ENCODE measurements at places on chromosomes 12 and 14.
A peak's percentile ranks its signal among the peaks of the same experiment; 100 is the strongest.

DNA sequence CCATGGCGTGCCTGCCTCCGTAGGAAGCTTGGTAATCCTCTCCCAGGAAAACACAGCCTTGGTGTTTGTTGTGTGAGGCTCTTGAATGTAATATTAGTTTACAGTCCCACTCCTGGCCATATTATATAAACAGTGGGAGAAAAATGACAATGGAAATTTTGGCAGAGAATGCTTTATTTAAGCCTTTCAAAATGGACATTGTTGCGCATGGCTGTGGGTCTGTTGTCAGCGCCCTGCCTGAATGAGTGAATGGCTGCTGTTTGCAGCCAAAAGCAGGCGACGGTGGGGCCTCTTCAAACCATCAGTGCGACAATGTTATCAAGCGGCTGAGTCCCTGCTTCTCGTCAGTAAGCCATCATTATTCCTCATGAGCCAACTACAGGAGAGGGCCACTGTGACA, 201.8 kb upstream of the RMST start:
- DNase-seq, result no peak

GRCh38 chr12:14394317-14395073, 29.0 kb downstream of the ATF7IP start:
- no peak for DNase-seq

DNA sequence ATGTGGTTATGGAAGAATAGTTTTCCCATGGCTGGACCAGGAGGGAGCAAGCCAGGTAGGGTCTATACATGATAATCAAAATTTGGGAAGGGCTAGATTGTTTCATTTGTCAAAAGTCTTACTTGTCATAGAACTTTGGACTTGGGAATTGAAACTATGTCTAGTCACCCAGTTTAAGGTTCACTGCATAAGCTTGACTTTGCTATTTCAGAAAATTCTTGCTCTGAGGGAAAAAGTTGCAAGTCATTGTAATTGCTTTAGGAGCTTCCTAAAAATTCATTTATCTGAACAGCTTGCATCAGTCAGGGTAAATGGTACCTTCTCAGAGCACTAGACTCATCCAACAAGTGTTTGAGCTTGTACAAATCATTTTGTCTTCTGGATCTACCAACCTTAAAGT, 1194.7 kb downstream of the GALC start:
- no peak for DNase-seq

- no peak for DNase-seq
Observed at GRCh38 chr14:52609445-52610044, 56.9 kb downstream of the GPR137C start.

- DNase-seq, result no peak
Observed at GRCh38 chr14:104819361-104819781, 18.5 kb downstream of the ZBTB42 start.

DNA sequence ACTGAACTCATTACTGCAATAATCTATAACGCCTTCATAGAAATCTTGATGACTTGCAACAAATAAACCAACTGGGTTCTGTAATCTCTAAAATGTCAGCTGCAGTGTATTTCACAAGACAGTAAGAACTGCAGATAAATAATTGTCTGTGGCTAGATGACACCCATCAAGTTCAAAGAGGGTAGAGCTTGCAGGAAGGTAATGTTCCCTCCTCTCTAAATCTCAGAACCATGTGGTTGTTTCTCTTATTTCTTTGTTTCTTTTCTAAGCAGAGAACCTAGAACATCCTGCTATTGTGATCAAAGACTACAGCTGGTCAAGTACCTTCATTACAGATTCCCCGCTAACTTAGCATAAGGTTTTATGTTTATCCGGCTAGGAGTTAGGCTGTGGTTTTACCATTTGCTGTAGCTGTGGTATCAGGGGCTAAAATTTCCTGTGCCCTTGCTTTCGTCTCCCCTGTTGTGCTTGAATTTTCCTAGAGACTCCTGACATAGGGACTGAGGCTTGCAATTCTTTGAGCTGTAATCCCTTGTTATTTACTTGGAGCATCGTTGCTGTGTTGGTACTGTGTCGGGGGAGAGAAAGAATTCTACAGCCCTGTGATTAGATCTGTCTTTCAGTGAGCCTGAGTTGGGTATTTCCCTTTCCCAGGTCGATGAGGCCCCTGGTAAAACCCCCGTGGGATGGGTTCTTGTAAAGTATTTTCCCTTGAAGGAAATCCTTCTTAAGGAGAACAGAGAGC, 253.1 kb upstream of the BTG1 start:
- DNase-seq, result no peak

- no peak for DNase-seq
Observed at GRCh38 chr12:70842136-70842535, 78.4 kb downstream of the PTPRR start.

DNA sequence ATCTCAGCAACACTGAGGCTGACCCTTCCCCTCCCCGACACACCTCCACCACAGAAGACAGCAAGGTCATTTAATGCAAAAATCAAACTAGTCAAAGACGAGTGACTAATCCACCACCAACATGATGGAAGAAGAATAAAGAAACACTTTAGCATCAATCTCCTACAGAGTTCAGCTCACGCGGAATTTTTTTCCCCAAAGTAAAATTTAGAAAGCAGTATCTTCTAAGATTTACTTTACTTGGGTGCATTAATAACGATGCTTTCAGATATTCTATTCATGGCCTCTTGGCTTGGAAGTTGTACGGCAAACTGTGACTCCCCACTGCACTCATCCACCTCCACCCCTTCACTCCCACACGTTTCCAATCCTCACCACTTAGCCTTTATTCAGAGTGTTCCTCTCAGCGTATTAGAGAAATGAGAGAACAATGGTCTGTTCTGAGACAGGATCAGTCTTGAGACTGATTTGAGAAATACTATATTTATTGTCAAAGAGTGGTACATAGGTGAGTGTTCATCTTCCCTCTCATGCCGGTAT, 1.9 kb downstream of the EGLN3 start:
- DNase-seq, result no peak

DNA sequence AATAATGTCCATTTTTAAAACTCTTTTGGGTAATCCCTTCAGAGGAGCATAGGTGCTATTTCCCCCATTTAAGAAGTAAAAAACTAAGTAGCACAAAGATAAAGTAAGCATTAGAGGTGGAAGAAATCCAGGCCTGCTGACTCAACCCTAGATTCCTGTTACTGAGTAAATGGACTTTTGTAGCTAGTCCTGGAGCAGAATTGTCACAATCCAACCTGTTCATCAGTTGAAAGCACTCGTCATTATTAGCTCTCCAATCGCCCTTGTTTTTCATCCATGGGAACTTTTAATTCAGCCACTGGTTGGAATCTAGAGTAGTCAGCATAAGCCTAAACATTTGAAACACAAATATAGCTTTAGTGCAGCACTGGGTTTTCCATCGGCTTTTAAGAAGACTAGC, 139.5 kb upstream of the AMIGO2 start:
- no peak for DNase-seq

DNA sequence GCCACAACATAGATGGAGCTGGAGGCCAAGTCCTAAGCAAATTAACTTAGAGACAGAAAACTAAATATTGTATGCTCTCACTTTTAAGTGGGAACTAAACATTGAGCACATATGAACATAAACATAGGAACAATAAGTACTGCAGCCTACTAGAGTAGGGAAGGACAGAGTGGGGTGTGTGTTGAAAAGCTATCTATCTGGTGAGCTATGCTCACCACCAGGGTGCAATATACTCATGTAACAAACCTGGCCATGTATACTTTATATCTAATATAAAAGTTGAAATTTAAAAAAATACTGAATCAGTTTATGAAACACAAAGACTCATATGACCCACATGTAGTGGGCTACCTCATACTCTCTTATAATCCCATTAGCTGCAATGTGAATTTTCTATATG, 1305.0 kb downstream of the LRFN5 start:
- DNase-seq, result no peak

DNA sequence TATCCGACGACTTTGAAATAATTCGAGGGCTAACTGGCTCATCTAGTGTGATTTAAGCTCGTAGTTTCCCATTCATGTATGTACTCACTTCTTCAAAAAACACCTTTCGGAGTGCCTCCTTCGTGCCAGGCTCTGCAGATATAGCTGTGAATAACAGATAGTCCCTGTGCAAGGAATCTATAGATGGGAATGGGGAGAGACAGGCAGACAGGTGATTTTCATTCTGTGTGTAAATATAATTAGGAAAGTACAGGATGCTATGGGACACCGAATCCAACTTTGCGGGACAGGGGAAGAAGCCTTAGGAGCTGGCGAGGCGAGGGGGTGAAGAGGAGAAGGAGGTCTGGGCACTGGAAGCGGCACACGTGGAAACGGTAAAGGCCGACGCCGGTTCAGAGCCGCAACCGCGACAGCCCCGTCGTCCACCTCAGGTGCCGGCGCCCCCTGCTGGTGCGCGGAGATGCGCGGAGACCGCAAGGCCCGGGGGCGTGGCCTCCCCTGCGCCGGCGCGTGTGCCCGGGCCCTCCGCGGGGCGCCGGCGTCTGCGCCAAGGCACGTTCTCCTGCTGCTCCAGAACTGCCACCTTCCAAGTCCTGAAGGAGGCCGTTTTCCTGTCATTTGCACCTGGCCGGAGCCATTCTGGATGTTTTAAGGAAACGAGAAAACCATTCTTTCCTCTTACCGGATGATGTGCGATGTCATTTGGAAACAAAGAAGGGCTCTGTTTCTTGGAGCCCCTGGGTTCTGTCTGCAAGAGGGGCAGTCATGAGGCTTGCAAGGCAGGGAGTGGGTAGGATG, 18.0 kb upstream of the CACNA1C start:
- peak; percentile 68 for DNase-seq

DNA sequence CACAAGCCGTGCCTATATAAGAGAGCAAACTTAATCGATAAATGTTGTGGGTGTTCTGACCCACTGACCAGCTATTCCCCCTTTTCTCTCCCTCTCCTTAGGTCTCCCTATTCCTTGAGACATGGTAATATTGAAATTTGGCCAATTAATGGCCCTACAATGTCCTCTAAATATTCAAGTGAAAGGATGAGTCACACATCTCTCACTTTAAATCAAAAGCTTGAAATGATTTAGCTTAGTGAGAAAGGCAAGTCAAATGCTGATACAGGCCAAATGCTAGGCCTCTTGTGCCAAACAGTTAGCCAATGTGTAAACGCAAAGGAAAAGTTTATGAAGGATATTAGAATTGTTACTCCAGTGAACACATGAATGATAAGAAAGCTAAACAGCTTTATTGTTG, 102.2 kb upstream of the CPNE8 start:
- no peak for DNase-seq

DNA sequence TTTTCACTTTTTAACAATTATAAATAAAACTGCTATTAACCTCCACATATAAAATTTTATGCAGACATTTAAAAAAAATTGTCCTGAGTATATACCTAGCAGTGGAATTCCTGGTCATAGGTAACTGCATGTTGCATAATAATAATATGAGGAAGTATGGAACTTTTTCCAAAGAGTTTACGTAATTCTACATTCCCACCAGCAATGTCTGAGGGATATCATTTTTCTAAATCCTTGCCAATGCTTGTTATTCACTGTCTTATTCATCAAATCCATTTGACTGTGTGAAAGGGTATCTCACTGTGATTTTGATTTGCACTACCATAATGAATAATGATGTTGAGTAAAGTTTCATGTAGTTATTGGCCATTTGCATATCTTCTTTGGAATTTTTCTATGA, 393.8 kb downstream of the LRFN5 start:
- no peak for DNase-seq

DNA sequence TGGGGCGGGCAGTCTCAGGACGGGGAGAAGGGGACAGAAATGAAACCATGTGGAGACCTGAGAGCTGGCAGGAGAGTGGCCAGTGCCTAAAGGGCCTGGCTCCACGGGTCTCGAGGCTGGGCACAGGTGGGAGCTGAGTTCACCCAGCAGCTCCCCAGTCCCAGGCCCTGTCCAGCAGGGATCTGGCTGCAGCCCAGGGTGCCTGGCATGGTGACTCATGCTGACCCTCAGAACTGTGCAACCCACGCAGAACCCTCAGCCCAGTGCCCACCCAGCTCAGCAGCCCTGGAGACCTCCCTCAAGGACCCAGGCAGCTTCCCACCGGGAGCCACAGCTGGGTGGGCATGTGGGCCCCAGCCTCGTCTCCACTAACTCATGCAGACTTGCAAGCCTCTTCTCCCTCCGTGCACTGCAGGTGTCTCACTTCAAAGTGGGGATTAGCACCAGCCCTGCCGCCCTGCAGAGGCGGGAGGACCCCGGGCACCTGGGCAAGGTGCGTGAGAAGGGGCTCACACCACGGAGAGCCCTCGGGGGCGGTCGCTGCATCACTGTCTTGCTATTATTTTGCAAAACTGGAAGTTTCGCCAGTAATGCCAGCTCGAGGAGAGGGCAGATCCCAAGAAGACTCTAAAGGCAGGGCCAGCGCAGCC, 46.3 kb downstream of the CCNK start:
- DNase-seq, result no peak

GRCh38 chr12:127174881-127175280, 1092.1 kb upstream of the TMEM132C start:
- DNase-seq, result no peak

DNA sequence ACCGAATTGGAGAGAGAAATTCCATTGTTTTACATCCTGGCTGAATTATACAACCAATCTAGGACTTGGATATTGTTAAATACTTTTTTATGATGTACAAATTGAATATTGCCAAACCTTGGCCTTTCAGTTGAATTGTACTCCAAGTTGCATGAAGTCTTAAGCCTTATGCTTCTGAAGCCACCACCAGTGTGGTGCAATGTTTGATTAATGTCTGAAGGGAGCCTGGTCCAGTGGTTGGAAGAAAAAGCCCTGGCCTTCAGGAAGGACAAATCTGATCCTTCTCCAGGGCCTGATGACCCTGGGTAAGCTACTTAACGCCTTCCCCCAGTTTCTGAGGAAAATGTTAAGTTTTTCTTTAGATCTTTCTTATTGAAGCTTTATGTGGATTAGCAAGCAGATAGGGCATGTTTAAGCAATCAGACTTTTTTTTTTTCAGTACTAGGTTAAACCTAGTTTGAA, 72.0 kb downstream of the PAPOLA start:
- DNase-seq, result no peak

- DNase-seq, result no peak
Observed at GRCh38 chr12:124865728-124866127, 2.1 kb upstream of the SCARB1 start.

GRCh38 chr12:107518868-107519267, 166.7 kb upstream of the PWP1 start:
- no peak for DNase-seq

DNA sequence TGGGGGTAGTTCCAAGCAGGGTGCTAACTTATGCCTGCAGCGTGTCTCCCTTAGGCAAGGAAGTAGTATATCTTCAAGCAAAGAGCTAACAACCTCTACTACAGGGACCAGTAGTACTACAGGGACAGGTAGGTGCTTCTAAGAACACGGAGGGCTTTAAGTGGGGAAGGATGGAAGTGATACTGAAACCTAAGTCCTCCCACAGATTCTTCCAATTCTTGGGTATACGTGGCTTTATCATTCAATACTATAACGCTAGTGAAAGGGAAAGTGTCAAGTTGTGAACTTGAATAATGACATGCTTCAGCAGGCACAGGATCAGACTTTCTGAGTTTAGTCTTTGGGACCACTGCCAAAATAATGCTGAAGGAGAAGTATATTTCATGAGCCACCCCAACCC, 241.7 kb downstream of the CEP128 start:
- no peak for DNase-seq

Data from hippocampal formation (tissue), 2 donors.